ENCODE measurements at places on chromosomes 16 and 17.

GRCh38 chr17:38621538-38621937 lies 15.8 kb upstream of the SRCIN1 start:
- no peak for DNase-seq

- no peak for DNase-seq
Measured at GRCh38 chr17:699345-699744, 15.3 kb downstream of the VPS53 start.

GRCh38 chr16:2968368-2968737 lies 795 bp upstream of the PAQR4 start:
- DNase-seq: no peak

- DNase-seq: no peak
Measured at GRCh38 chr16:24589997-24590396, 50.6 kb downstream of the RBBP6 start.

DNA sequence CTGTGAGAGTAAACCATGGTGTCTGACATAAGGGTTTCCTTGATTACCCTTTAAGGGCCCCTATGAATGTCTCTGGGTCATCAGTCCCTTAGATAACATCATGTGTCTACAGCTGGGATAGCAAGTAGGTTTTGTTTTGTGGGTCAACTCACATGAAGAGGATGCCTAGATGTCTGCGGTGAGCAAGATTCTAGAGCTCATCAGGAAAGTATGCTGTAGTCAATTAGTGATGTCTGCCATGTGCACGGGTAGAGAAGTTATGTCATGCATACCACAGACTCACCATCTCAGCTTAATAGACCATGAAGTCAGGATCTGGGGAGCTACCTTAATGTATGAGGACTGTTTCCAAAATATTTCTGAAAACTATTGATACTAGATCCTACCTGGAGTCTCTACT lies 57.5 kb downstream of the CDH13 start:
- no peak for DNase-seq

DNA sequence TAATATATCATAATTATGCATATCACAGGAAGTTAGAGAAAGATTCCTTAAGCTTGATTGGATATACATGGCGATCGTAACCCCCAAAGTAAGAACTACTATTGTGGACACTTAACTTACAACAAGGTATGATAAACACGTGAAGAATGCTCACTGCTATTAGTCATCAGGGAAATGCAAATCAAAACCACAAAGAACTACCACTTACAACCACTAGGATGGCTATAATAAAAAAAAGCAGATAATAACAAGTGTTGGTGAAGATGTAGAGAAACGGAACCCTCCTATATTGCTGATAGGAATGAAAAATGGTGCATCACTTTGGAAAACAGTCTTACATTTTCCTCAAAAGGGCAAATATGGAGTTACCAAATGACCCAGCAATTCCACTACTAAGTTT lies 265.9 kb downstream of the SLC39A11 start:
- DNase-seq: no peak

Data from stimulated activated CD8-positive, alpha-beta memory T cell treated with anti-CD3 and anti-CD28 coated beads, Interleukin-15, amount 100 ng/mL, for 48 hours (primary cell).